Renal cortex interstitium (tissue), 15 donors: ENCODE measurements at places on chromosomes 1 and 21. TPM values are rescaled to one million over a fixed set of nuclear protein-coding genes. Genes with fewer than 3 reads are reported as not detected.

Gene CLCA1
- 0.36 TPM for polyA plus RNA-seq

DNA sequence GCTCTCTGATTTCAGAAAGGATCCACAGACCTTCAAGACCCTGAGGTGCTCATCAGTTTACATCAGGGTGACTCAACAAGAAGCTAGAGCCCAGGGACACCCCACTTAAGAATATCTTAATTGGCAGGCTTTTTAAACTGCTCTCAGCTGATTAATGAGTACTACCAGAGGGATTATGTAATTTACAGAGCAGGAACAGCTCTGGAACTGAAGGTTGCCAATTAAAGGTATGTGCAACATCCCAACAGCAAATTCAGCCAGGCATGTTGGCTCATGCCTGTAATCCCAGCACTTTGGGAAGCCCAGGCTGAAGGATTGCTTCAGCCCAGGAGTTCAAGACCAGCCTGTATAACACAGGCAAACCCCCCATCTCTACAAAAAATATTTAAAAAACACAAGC lies 295.7 kb downstream of the SETD4 start:
- no peak for DNase-seq

- DNase-seq = no peak
Observed at GRCh38 chr1:33176362-33176850, 5.4 kb downstream of the TRIM62 start.

Gene KRTAP21-2
- polyA plus RNA-seq = not detected

GRCh38 chr1:221631556-221631955 lies 110.3 kb downstream of the DUSP10 start:
- no peak for DNase-seq

DNA sequence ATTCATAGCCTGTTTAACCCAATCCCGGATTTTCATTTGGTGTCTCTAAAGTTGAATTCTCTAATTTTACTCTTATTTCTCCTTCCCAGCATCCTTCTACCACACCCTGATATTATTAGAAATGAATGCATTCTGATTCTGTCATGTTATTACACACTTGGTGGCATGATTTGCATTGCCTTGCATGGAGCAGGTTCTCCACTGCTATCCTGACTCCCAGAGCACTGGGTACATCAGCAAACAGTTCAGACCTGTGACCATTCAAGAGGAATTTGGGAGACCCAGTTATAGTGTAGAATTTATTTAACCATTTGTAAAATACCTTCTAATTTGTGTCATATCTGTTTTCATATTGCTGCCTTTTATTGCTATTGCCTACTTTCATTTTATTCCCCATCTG lies 2.6 kb downstream of the LRRC8B start:
- no peak for DNase-seq

GRCh38 chr1:40664791-40665190 lies 691 bp downstream of the RIMS3 start:
- DNase-seq = no peak

GRCh38 chr1:212596798-212597197 lies 11.8 kb upstream of the ATF3 start:
- no peak for DNase-seq

Gene MSH4
- polyA plus RNA-seq = 0.42 TPM

Gene AMY1A
- polyA plus RNA-seq = not detected

Gene TESK2
- 8.1 TPM for polyA plus RNA-seq

Gene DNAJC28
- polyA plus RNA-seq = 6.3 TPM

Gene RPS6KC1
- polyA plus RNA-seq = 21.9 TPM

- no peak for DNase-seq
Observed at GRCh38 chr1:44696789-44697345, 22.4 kb downstream of the ARMH1 start.

DNA sequence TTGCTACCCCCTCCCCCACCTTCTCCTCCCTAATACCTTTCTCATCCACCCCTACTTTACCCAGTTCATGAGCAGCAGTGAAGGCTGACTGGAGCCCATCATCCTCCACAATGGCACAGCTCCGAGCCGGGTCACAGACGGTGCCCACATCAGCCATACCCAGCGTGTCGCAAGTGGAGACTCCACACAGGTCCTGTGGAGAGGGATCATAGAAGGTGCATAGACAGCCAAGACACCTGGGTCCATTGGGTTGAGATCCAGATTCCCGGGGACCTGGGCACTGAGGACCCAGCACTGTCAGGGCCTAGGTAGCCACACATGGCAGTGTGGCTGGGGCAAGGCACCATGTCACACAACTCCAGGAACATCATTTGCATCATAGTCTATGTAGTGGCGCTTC lies 2.7 kb downstream of the ADAMTS4 start:
- DNase-seq = no peak

Gene RCC1
- polyA plus RNA-seq = 31.7 TPM

- no peak for DNase-seq
Observed at GRCh38 chr1:101310506-101310905, 73.7 kb downstream of the S1PR1 start.

Gene CSTB
- 45.4 TPM for polyA plus RNA-seq

DNA sequence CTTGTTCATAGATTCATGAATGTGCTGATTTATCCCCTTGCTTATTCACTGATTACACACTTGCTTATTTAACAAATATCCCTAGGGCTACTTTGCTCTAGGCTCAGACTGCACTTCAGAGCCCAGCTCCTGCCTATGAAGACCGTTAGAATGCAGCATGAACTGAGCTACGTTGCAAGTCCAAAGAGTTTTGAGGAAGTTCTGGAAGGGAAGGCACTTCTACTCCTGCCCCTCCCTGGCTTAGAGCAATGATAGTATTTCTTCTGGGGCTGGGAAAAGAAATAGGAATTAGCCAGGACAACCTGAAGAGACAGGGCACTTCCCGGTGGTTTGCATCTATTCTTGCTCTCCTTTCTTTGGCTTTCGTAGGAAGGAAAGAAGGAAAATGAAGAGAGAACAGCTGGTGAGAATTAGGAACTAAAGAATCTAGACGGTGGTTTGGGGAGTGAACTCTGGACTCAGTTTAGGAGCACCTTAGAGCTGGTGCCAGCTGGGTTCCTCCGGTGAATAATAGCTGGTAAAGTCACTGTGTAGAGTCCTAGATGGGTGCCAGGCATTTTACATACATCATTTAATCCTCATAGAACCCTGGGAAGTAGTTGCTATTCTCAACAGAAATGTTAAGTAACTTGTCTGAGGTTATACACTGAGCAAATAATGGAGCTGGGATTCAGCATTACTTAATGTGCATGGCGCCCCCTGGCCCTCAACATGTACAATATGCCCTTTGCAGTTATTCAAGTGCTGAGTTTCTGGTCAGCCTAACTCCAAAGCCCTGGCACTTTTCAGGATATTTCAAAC lies 65.9 kb downstream of the NDUFS5 start:
- no peak for DNase-seq

DNA sequence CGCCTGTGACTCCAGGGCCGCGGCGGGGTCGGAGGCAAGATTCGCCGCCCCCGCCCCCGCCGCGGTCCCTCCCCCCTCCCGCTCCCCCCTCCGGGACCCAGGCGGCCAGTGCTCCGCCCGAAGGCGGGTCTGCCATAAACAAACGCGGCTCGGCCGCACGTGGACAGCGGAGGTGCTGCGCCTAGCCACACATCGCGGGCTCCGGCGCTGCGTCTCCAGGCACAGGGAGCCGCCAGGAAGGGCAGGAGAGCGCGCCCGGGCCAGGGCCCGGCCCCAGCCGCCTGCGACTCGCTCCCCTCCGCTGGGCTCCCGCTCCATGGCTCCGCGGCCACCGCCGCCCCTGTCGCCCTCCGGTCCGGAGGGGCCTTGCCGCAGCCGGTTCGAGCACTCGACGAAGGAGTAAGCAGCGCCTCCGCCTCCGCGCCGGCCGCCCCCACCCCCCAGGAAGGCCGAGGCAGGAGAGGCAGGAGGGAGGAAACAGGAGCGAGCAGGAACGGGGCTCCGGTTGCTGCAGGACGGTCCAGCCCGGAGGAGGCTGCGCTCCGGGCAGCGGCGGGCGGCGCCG lies at the start of gene SIM2:
Gene SIM2 (plus strand): TSS at position 135 of the 565 bp plus-strand sequence. CDS start 632 bp downstream, outside the sequence.
- no peak for DNase-seq

GRCh38 chr1:92567211-92567868 lies 80.6 kb upstream of the GFI1 start:
- no peak for DNase-seq

Gene NUDC
- polyA plus RNA-seq = 87.5 TPM

Gene ESPN
- 12.4 TPM for polyA plus RNA-seq

GRCh38 chr1:15328351-15329103 lies 81.2 kb upstream of the EFHD2 start:
- no peak for DNase-seq

- DNase-seq = no peak
Observed at GRCh38 chr21:44814498-44815023, 3.3 kb downstream of the SUMO3 start.

Gene FAM72D
- 3.6 TPM for polyA plus RNA-seq

GRCh38 chr1:101344745-101345144 lies 107.9 kb downstream of the S1PR1 start:
- no peak for DNase-seq

GRCh38 chr1:79089946-79090345 lies 83.4 kb upstream of the ADGRL4 start:
- DNase-seq = no peak

DNA sequence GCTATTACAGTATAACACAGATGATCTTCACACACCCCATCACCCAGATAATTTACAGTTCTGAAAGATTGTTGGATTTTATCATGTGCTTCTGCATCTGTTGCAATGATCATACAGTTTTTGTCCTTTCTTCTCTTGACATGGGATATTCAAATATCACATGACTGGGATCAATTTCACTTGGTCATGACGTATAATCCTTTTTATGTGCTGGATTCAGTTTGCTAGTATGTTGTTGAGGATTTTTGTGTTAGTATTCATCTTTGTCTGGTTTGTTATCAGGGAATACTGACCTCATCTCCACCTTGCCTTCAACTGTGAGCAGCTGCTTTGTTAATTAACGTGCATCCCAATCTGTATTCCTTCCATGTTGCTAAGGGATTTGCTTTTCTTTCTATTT lies 44.7 kb upstream of the DISC1 start:
- no peak for DNase-seq

DNA sequence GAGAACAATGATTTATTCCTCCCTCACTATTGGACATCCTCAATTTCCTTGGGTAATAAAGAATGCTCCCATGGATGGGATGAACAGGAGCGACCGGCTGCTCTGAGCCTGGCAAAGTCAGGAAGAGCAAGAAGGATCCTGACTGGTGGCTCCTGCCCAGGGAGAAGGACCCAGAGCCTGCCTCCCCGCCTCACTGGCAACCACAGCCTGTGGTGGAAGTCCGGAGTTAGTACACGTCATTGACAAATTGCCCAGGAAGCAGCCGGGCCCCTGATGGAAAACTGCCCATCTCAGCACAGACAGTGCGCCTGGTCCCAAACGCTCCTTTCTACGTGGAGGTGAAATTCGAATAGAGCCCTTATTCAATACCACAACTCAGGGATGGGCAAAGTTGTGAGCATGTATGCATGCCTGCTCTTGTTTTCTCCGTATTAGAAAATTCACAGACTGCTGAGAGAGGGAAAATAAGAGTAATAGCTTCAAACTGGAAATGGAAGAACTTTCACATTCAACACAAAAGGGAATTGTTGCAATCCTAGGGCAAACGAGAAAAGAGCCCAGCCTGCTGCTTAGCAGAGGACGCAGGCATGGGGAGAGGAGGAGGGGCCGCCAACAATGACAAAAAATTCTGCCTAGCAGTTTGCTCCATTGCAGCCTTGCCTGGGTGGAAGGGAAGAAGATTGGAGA lies 397.1 kb upstream of the VAMP3 start:
- no peak for DNase-seq

DNA sequence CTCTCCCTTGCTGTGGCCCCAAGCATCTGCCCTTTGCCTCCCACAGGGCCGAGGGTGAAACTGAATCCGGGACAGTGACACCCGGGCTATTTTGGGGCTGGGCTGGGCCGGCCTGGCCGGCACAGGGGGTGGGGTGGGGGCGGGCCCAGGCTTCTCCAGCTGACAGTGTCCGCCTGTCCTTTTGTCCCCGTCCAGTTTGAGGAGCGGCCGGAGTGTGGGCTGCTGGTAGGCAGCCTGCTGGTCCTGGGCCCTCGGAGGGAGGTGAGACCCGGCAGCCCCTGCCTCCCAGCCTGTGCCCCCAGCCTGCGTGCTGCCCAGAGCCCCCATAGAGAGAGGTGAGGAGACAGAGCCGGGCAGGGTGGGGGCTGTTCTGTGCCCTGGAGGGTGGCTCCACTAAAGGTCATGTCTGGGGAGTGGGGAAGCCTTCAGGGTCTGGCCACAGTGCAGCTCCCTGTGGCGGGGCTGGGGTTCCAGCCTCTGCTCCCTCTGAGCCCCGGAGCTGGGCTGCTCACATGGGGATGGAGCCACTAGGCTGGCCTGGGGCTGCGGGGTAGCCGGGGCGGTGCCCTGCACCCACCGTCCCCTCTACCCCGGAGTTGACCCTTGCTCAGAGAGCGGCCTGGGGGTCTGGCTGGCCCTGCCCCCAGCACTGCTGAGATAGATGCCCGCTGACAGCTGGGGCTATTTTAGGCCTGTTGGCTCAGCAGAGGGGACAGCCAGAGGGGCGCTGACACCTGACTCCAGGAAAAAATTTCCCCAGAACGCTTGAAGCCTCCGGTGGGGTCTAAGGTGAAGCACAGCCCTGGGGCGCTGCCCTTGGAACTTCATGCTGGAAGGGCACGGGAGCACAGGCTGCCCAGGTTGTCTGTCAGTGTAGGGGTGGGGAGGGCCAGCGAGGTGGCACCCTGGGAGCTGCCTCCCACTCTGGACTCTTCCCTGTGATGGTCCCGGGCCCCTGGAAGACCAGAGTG lies at the start of gene OBSCN:
Gene OBSCN (plus strand): TSS at position 194 of the 971 bp plus-strand sequence. CDS start 3,740 bp downstream, outside the sequence.
- DNase-seq = no peak

Gene OR2AJ1
- not detected for polyA plus RNA-seq

DNA sequence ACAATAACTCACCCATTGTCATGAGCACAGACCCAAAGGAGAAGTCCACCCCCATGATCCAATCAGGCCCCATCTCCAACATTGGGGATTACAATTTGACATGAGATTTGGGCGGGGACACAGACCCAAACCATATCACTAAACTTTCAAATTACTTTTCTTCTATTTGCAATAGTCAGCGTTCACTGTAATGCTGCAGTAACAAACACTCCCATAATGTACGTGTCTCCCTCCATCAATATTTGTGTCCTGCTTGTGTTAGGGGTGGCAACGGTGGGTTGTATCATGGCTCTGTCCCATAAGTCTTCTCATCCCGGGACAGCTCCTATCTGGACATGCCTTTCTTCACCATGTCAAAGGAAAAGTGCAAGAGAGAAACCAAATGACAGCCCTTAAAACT lies 26.2 kb downstream of the TFF3 start:
- no peak for DNase-seq
